MV-4-11 (cell line): ENCODE measurements at places on chromosomes 4 and X.
A peak's percentile ranks its signal among the peaks of the same experiment; 100 is the strongest.

DNA sequence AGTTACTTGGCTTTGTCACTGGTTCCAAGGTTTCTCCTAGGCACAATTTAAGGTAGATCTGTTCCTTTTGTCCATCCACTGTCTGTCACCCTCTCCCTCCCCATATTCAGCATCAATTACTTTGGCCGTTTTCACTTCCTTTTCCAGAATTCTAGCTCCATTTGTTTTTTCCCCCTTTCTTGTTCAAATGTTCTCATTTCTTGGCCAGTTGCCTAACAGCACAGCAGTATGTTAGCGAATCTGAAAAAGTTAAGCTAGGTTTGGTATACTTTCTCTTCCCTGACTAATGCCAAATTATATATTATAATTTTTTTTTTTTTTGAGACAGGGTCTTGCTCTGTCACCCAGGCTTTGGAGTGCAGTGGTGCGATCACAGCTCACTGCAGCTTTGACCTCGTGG, 409.1 kb upstream of the TEX13C start:
- no peak for DNase-seq

- no peak for DNase-seq
These were observed 2.3 kb downstream of the CLCN4 start for GRCh38 chrX:10159145-10159468.

DNA sequence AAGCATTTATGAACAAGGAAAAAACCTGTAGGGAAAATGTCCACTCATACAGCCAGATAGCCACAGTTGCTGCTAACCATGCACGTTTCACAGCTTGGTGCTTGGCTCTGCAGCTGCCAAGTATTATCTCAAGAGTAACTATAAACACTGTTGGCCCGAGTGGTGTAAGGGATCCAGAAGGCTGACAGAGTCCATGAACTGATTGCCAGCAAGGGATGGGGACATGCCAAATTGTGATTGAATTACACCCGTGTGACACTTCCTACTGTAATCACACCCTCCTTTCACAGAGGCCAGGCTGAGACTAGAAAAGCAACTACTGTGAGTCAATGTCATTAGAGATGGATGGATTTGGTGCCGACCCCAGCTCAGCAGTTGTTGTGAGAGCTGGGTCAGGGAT, 223.9 kb upstream of the ANKRD50 start:
- DNase-seq: no peak

GRCh38 chr4:86556791-86557415, 37.2 kb upstream of the PTPN13 start:
- peak; percentile 59 for DNase-seq

DNA sequence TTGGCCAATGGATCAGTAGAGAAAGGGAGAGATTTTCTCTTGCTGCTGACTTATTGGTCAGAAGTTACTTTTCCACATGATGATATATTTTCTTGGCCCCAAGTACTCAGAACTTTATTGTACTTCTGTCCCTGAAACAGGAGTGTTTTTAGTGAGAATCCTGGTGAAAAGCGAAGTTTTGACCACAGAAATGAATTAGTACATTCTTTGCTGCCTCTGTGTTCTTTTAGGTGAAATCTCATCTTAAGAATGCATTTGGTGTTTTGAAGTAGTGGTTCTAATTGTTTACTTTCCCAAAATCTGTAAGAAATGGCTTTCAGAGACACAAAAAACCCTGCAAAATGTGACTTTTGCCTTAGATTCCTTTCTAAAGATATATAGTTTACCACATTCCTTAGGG, 240.4 kb downstream of the FRMPD4 start:
- no peak for DNase-seq

DNA sequence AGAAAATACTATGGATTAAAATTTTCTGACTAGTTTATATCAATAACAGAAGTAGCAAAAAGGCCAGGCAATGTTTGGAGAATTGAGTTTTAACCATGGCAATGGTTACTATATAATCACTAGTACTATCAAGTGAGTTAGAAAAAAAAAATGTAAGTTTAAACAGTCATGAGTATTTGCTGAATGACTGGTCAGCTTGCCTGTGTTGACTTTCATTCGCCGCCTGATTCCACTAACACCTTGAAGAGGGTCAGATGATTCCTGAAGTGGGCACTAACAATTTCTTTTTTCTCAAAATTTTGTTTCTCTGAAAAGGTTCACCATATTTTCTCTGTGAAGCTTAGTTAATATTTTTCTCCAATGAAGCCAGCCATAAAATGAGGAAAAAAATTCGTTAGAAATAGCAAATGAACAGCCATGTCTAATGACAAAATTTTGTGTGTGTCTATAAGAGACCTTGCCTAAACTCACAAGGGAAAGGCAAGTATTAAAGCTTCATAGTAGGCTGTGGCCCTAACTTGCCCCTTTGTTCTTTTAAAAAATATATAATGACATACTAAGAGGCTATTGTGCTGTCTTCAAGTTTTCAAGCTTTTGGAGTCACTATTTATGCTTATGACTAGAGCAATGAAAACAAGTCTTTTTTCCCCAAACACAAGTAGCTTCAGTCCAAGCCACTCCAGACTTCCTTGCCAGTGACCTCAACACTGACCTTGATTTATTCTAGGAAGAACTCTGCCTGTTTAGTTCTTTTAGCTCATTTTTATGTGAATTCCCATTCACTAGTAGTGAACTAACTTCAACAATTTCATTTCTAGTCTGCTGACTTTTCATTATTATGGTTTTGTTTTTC, 18.4 kb upstream of the FHDC1 start:
- no peak for DNase-seq

- peak; percentile 9 for DNase-seq
These were observed 129.1 kb upstream of the LDB2 start for GRCh38 chr4:17027495-17027894.

DNA sequence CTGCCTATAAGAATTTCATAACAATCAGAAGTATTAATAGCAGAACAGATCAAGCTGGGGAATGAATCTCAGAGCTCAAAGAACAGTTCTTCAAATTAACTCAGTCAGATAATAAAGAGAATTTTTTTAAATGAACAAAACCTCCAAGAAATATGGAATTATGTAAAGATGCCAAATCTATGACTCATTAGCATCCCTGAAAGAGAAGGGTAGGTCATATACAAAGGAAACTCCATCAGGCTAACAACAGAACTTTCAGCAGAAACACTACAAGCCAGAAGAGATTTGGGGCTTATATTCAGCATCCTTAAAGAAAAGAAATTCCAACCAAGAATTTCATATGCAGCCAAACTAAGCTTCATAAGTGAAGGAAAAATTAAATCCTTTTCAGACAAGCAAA, 28.6 kb downstream of the CBR4 start:
- DNase-seq: no peak

GRCh38 chrX:84611843-84612636, 109.8 kb upstream of the HDX start:
- no peak for DNase-seq
